DMS79 treated with DMSO at 0.1 percent for 48 hours (cell line): ENCODE measurements at places on chromosomes 7 and 10.

DNA sequence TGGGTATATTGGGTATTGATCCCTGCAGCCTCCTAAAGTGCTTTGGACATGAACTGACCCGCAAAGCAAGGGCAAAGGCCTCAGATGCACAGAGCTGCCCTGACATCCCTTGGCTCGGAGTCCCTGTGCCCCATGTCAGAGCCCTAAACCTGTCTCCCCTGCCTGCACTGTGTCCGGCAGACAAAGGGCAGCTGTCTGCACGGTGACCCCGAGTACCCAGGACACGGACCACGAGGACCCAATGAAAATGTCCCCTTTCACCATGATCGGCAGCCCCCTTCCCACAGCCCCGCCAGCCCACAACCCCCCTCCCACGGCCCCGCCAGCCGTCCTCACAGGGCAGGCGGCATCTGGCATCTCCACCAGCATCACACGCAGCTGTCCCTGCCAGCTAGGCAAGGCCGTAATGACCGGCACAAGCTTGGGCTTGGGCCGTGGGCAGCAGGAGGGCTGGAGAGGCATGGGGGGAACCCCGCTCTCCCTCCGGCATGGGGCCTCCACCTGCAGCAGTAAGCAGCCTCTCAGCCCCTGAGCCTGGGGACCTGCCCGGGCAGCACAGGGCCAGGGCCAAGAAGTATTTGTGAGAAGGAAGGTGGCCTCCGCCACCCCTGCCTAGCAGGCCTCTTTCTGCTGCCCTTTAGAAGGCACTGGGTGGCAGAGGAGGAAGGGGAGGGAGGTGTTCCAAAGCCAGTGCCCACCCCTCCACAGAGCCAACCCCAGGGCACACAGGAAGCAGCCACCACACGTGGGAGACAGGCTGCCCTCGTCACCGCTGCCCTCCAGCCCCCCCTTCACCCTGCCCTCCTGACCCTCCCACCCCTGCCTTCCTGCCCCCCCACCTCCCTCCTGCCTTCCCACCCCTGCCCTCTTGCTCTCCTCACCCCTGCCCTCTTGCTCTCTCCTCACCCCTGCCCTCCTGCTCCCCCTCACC is 10.1 kb downstream of the NUDT1 start:
- no peak for DNase-seq

DNA sequence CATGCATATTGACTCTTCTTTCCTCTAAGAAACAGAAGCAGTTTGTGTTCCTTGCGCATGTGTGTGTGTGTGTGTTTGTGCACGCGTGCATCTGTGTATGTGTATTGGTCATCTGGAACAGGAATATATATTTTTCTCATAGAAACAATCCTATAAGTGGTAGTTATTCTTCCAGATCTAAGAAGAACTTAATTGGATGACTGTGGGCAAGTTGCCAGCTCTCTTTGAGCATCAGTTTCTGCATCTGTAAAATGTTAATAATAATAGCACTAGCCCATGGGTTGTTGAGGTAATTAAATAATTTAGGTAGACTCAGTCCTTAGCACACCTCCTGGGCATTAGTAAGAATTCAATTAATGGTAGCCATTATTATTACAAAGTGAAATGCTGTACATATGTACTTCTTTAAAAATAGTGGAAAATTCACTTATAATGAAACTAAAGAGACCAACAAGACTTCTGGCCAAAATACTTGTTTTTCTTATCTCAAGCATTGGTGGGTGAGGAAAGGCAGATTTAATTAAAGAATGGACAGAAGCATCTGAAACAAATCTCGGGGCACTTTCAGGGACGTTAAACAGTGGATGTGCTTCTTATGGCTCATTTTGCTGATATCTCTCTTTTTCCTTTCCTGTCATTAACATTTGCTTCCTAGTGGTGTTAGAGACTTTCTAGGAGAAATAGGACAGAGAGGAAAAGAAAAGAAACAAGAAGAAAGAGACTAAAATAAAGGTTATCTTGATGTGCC is 124.9 kb upstream of the HABP2 start:
- peak; percentile 0 for DNase-seq

- DNase-seq, result no peak
These were observed 66.0 kb upstream of the PAPSS2 start for GRCh38 chr10:87593702-87594101.

GRCh38 chr10:6928586-6928985 is 348.5 kb upstream of the PRKCQ start:
- no peak for DNase-seq

DNA sequence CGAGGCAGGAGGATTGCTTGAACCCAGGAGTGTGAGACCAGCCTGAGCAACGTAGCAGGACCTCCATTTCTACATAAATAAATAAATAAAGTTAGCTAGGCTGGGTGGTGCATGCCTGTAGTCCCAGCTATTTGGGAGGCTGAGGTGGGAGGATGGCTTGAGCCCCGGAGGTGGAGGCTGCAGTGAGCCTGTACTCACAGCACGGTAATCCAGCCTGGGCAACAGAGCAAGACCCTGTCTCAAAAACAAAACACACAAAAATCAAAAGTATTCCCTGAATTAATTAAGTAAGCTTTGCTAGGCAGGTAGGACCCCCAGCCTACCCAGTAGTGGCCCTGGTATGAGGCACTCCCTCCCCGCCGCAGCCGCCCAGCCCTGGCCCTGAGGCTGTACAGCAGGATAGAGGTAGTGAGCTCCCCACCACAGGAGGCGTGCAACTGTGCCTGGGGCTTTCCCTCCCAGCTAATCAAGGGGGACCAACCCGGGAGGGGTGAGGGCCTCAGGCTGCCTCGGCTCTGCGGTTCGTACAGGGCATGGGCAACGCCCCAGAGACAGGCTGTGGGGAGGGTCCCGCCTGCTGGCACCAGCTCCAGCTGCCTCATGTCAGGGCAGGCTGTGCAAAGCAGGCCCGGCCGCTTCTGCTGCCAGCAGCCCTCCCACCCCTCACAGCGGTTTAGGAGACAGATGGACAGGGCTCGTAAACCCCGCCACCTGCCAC is 1.0 kb upstream of the CYP2W1 start:
- peak; percentile 49 for DNase-seq

- DNase-seq, result no peak
These were observed 660 bp downstream of the VCL start for GRCh38 chr10:73998623-73998928.

DNA sequence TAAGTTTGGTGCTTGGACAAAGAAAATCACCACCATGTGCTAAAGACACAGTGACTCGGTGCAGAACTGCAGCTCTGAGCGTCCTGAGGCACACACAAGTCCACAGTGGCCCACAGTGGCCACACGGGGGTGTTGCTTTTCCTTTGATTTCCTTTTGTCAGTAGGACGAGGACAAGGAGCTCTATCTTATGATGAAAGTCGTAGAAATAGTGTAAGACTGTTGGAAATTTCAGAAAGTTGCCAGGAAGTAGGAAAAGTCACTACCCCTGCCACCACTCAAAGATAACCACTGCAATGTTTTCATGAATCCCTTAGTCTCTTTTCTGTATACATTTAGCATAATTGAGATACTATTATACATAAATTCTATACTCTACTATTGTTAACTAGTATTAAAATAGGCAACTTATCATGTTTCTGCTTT is 146.0 kb downstream of the TNS3 start:
- DNase-seq, result no peak

DNA sequence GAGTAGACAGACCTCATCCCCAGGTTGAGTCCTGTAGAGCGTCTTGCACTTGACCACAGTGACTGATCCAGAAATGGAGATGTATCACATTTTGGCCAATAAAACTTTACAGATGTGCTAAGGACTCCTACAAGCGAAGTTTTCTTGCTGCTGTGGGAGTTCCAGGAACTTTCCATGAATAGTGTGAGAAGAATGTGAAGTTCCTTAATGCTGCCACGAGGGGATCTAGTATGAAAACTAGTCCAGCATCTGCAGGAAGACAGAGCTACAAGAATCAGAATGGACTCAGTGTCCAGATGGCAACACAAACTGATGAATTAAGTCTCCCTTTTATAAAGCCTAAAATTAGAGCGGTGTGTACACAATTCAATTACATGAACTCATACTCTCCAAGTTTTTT is 14.8 kb upstream of the LSM8 start:
- no peak for DNase-seq

- DNase-seq, result peak; percentile 75
These were observed 327.2 kb downstream of the KCNMA1 start for GRCh38 chr10:77310288-77310840.

- no peak for DNase-seq
These were observed at the start of gene NT5C3A for GRCh38 chr7:33062023-33062781. Gene NT5C3A (minus strand): TSS chr7:33062776. CDS start chr7:33062705, 71 bp downstream.

DNA sequence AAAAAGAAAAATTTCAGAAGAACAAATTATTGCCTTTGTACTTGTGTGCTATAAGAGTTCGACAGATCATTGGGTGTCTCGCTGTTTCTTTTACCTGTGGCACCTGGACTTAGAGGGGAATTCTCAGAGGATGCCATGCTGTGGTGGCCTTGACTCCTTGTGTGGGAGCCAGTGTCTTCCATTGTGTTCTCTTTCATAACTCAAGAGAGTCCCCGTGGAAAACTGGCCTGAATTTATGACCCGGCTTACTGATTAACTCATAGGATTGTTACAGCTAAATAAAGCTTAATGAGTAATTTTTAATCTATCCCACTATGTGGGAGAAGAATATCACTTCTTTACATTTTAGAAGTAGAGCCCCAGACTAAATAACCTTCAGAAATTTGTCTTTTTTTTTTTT is 54.5 kb downstream of the UBE3C start:
- DNase-seq, result no peak

DNA sequence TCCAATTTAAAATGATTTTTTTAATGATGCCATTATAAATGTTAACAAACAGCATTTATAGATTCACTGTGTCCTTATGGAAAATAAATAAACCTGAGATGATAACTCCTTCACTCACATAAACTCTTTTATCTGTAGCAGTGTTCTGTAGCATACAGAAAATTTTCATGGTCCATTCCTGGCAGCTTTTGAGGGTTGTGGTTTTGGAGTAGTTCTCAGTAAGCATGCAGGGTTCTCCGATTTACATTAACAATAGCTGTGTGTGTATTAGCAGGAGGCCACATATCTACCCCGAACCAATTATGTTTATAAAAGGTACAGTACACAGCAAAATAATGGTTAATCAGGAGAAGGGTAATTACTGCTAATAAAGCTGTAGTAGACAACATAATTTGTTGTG is 162.7 kb downstream of the CDCA7L start:
- DNase-seq, result peak; percentile 2

- no peak for DNase-seq
These were observed 708 bp downstream of the KLHDC10 start for GRCh38 chr7:130070861-130071622.

GRCh38 chr10:73850863-73851461 is 23.4 kb downstream of the CAMK2G start:
- no peak for DNase-seq

DNA sequence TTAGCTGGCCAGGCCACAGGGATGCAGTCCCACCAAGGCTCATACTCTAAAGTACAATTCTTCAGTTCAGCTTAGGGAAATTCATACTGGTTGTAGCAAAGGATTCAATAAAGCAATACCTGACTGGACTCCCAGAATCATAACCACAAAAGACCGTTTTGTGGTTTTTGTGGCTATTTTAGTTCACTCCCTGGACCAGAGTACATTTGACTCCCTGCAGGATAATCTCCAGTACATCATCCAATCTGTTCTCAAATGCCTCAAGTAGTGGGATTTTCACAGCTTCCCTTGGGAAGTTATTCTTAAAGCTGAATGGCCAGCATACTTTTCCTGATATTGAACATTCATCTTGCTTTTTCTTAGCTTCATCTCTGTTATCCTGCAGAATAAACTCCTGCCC is 29.3 kb upstream of the YAE1 start:
- no peak for DNase-seq

DNA sequence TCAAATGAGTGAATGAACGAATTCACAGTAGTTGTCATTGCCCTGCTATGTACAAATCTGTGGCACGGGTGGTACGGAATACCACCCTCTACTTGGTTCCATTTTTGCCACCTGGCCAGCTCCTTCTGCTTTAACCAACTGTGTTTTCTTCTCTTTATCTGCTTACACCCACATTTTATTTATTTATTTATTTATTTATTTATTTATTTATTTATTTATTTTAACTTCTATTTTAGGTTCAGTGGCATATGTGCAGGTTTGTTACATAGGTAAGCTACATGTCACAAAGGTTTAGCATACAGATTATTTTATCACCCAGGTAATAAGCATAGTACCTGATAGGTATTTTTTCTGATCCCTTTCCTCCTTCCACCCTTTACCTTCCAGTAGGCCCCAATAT is 42.2 kb upstream of the CAPZA2 start:
- no peak for DNase-seq

GRCh38 chr7:28725911-28726310 is 232.2 kb downstream of the TRIL start:
- no peak for DNase-seq

GRCh38 chr7:74294191-74294998 is 5.2 kb downstream of the CLIP2 start:
- DNase-seq, result no peak
